ENCODE measurements at places on chromosomes 6 and 20. TPM values are rescaled to one million over a fixed set of nuclear protein-coding genes. Genes with fewer than 3 reads are reported as not detected.
A peak's percentile ranks its signal among the peaks of the same experiment; 100 is the strongest.

- no peak for DNase-seq
These were observed 10.7 kb upstream of the ULBP3 start for GRCh38 chr6:150079604-150080003.

DNA sequence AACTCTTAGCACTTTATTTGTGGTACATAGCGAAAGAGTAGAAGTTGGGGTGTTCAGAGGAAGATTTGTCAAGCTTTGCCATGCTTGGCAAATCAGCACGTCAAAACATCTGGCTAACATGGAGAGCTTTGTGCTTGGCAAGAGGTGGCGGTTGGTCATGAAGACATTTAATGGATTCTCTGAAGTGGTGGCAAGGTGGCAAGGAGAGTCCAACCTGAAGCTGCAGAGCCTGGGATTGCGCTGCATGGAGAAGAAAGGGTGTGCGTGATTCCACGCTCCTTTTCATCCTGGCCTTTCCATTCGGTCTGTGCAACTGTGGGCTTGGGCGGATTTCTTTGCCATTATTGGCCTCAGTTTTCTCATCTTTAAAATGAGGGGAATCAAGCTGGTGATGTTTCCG, 3.1 kb downstream of the PYGB start:
- no peak for DNase-seq

DNA sequence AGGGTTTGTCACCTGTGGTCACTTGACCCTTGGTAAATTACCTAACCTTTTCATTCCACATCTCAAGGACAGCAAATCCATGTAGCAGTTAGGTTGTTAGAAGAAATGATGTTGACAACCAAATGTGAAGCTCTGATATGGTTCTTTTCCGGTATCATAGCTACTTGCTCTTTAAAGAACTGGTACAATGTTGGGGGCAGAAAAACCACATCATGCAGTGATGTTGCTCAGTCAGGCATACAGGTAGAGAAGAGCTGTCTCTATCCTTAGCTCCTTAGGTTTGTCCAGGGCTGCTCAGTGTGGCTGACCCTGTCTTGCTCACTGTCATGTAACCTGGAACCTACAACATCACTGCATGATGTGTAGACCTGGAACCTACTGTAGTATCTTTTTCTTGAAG, 135.5 kb downstream of the LRRC1 start:
- DNase-seq = no peak

The ELMO2 gene
- 52.1 TPM for total RNA-seq

DNA sequence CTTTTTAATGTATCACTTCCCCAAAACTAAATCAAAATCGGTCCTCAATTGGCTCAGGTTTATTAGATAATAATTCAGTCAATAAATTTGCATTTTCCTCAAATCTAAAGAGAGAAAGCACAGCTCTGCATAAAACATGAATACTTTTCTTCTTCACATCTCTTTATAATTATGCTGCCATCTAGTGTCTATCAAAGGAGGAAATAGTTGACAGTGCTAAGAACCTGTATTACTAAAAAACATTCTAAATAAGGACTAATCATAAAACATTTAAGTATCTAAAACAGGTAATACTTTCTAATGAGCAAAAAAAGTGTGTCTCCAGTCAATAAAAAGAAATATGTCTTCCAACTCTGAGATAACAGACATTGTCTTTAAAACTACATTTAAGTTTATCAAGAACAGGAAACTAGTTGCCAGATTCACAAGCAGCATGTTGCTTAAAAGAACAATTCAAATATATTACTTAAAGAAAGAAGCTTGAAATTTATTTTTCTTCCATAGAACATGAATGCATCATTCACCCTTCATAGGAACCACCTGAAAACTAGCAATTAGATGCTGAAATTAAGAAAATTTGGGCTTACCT, 56.5 kb upstream of the DST start:
- DNase-seq = no peak

The CEP162 gene
- 17.7 TPM for total RNA-seq

- DNase-seq = peak; percentile 93
These were observed 128.5 kb upstream of the CDYL start for GRCh38 chr6:4647414-4648365.

DNA sequence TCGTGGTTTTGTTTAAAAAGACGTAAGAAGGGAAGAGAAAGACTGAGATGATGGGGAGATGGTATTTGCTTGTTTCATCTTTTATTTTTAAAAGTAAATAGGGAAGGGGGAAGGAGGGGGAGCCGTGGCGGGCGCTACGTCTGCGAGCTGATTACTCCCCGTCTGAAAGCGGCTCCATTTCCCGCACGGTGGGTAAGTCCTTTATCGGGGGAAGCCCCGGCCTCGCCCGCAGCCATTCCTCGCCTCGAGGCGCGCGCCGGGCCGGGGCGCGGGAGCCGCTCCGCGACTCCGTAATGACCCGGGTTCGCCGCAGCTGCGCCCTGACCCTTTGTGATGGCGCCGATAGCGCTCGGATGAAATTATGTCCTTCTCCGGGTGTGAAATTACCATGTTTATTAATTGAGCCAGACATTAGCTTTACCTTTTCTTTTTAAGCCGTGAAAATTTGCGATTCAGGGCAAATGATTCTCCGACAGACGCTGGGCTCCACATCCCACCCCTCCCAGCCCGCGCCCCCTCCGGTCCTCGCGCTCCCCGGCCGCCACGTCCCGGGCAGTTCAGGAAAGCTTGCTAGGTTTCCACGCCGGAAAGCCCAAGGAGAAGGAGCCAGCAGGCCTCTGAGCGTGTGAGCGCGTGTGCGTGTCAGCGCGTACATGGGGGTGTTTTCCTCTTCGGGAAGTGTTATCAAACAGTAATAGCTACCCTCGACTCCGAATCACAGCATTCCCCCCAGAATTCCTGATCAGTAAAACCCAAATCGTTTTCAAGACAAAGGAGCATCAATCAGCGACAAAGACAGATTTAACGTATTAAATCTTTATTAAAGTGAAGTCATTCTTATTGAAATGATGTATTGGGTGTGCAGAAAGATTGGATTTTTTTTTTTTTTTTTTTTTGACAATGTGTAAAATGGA, 30.0 kb downstream of the TFAP2A start:
- DNase-seq = no peak

The KCNK5 gene
- 6.1 TPM for total RNA-seq

- DNase-seq = no peak
These were observed 70.8 kb downstream of the TNFAIP3 start for GRCh38 chr6:137937834-137938233.

GRCh38 chr6:159988983-159989454, 20.1 kb downstream of the IGF2R start:
- DNase-seq = no peak

- no peak for DNase-seq
These were observed 174.6 kb downstream of the GJA10 start for GRCh38 chr6:90068703-90069523.
